ENCODE measurements at places on chromosomes 4 and X.

DNA sequence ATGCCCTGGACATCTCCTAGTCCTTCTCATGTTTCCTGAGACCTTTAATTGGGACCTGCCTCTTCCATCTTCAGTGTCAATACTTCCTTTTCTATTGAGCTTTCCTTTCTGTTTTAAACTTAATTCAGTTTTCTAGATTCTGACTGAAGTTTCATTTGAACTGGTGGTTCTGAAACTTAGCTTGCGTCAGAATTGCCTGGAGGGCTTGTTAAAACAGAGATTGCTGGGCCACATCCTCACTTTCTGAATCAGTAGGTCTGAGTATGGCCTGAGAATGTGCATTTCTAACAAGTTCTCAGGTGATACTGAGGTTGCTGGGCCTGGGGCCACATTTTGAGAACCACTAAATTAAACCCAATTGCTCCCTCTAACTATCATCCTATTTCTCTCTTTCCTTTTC, 152.1 kb upstream of the DGKK start:
- DNase-seq: no peak

- no peak for DNase-seq
Observed at GRCh38 chrX:3326681-3327080, 19.8 kb downstream of the MXRA5 start.

DNA sequence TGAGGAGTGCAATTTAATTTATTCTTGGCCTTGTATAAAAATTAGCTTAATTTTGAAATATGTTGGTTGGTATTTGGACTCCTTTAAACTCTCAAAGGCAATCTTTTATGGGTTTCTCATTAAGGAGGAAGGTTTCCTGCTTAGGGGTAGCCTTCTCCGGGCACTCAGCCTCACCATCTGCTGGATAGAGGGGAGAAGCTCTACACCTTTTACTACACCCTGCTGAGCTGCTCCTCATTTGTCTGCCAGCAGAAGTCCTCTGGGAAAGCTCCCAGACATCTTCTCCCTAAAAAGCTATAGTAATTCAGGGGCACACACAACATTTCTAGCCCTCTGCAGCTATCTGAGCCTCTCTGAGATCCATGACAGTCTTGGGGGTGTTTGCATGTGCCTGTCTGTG, 179.1 kb downstream of the SOWAHB start:
- DNase-seq: no peak

GRCh38 chr4:128310266-128310697, 22.7 kb upstream of the PGRMC2 start:
- no peak for DNase-seq

GRCh38 chr4:1793496-1793840, 375 bp downstream of the FGFR3 start:
- no peak for DNase-seq

GRCh38 chrX:55342533-55343501, 78.1 kb upstream of the PAGE3 start:
- DNase-seq: no peak

GRCh38 chrX:110222497-110223257, 95.2 kb downstream of the AMMECR1 start:
- DNase-seq: no peak

GRCh38 chrX:11180571-11180970, 69.4 kb downstream of the HCCS start:
- no peak for DNase-seq

- DNase-seq: no peak
Observed at GRCh38 chr4:61205066-61205465, 4.9 kb downstream of the ADGRL3 start.

- DNase-seq: no peak
Observed at GRCh38 chrX:135383249-135383648, 38.5 kb upstream of the SMIM10L2A start.

GRCh38 chr4:155392481-155393184, 15.9 kb upstream of the MAP9 start:
- no peak for DNase-seq

DNA sequence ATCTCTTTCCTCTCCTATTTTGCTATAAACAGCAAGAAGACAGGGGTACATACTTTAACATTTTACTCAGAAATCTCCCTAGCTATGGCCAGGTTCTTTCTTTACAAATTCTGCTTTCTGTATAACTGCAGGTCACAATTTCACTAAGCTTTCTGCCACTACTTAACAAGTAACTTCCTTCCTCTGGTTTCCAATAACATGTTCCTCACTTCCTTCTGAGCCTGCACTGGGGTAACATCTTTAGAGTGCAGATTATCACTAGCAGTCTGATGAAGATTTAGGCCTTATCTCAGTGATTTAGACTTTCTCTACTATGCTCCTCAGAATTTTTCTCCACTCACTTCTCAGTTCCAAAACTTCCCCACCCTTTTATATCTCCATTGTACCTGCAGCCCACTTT, 1930.5 kb upstream of the AGA start:
- no peak for DNase-seq

GRCh38 chrX:139640259-139640658, 67.7 kb downstream of the MCF2 start:
- no peak for DNase-seq

GRCh38 chr4:84917086-84917821, 49.2 kb downstream of the WDFY3 start:
- DNase-seq: no peak

Data from natural killer cell treated with Interleukin-12 subunit alpha and Interleukin-12 subunit beta and Interleukin-15 and Interleukin-18, amount 100 ng/mL, for 72 hours (primary cell).